ENCODE measurements at places on chromosomes 12 and 14.
A peak's percentile ranks its signal among the peaks of the same experiment; 100 is the strongest.

DNA sequence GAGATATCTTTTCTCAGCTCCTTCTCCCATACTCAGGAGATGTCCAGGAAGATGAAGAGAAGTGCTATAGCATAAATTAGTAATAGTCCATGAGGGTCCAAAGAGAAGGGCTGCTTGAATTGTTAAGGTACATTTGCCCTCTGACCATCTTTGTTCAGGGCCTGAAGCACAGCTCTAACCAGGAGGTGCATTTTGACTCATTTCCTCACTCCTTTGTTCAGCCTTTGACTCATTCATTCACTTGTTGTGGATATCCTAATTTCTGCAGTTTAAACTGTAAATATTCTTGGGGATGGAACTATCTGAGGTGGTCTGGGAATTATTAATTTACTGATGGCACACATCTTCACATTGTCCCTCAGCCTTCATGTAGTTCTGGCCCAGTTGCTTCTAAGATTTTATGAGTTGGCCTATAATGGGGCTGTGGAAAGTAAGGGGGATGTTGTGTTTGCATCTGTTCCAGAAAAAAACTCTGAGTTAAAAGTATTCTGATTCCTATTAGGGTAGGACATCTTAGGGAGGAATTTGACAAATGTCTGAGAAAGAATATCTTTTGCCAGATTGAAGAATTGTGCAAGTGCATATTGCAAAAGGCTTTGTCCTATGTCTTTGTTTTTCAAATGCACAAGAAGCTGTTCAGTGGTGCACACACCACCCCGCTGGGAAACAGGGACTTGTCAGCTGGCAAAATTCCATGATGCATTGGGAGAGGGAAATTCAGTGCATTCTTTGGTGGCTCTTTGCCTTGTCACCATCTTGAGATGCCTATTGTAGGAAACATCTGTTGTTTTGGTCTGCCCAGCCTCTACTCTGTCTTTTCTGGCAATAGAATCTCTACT lies 22.1 kb downstream of the SMOC1 start:
- DNase-seq, result no peak

- DNase-seq, result no peak
These were observed 20.4 kb downstream of the CLMN start for GRCh38 chr14:95299271-95299670.

- DNase-seq, result no peak
These were observed 1.8 kb downstream of the CPNE8 start for GRCh38 chr12:38903596-38903995.

DNA sequence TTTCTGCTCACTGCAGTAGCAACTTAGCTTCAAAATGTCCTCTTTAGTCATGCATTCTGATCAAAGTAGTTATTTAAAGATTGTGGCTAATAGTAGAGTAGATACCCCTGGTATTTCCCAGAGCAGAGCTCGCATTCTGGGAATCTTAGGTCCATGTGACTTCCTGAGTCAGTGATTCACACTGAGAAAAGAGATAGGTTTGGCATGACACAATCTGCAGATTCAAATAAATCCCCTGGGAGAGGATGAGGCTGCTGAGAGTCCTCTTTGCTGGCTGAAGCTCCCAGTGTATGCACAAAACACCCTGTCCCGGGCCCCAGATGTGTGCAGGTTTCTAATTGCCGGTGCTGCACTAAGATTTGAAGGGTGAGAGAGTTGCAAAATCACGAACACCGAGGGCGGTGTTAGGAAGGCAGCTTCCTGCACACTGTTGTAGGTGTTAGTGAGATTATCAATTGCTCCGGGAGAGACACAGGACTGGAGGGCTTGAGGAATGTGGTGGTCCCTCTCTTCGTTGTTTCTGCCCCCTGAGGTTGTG lies 233.2 kb downstream of the NRXN3 start:
- no peak for DNase-seq

GRCh38 chr12:113983777-113984448 lies 17.8 kb upstream of the RBM19 start:
- DNase-seq, result no peak

DNA sequence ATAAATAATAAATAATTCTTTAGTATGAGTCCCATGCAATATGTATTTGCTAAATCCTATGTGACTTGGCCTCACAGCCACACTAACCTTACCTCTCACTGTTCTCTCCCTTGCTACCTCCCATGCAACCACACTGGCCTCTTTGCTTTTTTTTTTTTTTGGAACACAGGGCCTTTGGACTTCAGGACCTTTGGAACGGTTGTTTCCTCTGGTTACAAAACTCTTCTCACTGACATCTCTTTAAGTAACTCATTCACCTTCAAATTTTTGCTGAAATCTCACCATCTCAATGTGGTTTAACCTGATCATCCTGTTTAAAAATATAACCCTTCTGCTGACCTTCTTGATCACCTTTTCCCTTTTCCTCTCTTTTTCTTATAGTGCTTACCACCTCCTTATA lies 194.0 kb downstream of the SSPN start:
- no peak for DNase-seq

DNA sequence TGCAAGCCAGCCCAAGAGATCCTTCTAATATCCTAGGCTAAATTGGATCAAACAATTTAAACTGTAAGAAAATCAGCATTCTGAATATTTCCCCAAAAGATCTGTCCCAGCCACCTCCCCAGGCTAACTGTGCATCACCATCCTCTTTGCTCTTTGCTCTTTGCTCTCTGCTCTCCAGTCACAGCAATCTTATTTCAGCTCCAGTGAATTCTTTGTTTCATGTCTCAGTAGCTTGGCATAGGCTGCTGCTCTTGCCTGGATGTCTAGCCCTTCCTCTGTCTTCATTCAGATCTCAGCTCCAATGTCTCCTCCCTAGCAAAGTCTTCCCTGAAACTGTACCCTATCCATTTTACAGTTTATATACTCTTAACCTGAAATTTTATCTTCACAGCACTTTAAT lies 399.8 kb upstream of the USP15 start:
- DNase-seq, result no peak

DNA sequence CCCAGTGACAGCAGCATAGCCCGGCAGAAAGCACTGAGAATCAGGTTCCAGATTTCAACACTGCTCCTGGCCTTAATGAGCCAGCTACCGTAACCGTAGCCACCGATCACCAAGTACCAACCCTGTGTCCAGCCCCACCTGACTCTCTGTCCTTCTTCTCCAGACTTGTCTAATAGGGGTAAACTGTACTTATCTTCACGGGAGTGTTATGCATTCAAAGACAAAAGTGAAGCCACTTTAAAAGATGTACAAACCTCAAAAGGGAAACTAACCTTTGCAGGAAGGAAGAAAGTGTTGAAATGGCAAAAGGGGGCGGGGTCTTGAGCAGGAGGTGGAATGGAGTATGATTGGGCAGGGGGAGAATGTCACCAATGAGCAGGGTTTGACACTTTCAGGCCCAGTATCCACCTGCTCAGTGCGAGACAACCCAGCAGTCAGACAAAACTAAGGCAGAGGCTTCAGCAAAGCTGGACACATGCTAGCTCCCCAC lies 226.1 kb downstream of the CHST11 start:
- peak; percentile 36 for DNase-seq

- peak; percentile 81 for DNase-seq
These were observed 16.5 kb downstream of the SELPLG start for GRCh38 chr12:108616941-108617858.

- DNase-seq, result no peak
These were observed 5.3 kb upstream of the HIF1A start for GRCh38 chr14:61690039-61690438.

- no peak for DNase-seq
These were observed 39.3 kb downstream of the RAB35 start for GRCh38 chr12:120077260-120077659.

GRCh38 chr14:56194042-56194441 lies 75.8 kb downstream of the PELI2 start:
- no peak for DNase-seq

GRCh38 chr14:77849711-77850110 lies 49.8 kb downstream of the ADCK1 start:
- no peak for DNase-seq

DNA sequence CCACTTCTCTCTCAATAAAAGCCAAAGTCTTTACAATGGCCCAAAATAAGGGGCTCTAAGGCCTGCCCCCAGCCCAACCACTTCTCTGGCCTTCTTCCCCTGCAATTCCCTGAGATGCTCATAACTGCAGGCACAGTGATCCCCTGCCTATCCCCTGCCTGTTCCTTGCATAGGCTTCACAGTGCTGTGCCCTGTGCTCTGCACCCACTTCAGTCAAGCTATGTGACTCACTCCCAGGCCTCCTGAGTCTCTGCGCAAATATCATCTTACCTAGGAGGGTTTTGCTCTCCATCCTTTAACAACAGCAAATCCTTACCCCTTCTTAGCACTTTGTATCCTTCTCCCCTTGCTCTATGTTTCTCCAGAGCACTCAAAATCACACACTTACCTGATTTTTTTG lies 242.2 kb downstream of the MSRB3 start:
- DNase-seq, result no peak

- no peak for DNase-seq
These were observed 11.4 kb downstream of the SLC7A8 start for GRCh38 chr14:23172096-23172495.

- DNase-seq, result no peak
These were observed 89.7 kb upstream of the DHRS4 start for GRCh38 chr14:23863836-23864235.

DNA sequence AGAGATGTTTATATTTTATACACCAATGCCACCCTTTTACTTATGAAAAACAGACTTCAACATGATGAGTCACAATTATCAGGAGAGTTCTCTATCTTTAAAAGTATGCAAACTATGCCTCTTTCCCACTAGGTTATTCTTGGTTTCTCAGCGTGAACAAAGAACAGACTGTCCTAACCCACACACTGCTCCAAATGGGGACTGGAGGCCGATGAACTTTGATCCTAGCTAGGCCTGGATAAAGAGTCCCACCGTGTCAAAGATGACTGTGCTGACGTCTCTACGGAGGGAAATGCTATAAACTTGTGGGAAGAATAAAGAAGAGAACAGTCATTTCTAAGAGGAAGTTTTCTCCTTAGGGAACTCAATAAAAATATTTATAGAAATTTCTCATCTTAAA lies 160.1 kb downstream of the EPS8 start:
- no peak for DNase-seq

DNA sequence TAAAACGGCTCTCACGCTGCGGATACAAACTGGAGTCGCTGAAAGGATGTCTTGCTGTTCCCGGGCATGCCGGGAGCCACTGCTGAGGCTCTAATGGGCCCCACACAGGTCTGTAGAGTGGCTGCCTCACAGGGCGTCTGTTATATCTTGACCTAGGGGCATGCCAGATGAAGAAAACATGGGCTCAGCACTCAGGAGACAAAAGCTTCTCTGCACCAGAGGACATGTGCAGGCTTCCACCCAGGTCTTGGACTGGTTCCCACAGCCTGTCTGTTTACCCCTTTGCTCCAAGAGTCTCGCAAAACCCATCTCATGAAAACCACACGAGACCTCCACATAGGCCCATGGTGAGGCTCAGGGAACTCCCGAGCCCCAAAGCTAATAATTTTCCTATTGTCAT lies 134.2 kb downstream of the RPS29 start:
- no peak for DNase-seq

GRCh38 chr12:114884575-114884974 lies 200.6 kb upstream of the TBX3 start:
- DNase-seq, result no peak

- no peak for DNase-seq
These were observed 68.9 kb upstream of the DLK1 start for GRCh38 chr14:100657780-100658179.

DNA sequence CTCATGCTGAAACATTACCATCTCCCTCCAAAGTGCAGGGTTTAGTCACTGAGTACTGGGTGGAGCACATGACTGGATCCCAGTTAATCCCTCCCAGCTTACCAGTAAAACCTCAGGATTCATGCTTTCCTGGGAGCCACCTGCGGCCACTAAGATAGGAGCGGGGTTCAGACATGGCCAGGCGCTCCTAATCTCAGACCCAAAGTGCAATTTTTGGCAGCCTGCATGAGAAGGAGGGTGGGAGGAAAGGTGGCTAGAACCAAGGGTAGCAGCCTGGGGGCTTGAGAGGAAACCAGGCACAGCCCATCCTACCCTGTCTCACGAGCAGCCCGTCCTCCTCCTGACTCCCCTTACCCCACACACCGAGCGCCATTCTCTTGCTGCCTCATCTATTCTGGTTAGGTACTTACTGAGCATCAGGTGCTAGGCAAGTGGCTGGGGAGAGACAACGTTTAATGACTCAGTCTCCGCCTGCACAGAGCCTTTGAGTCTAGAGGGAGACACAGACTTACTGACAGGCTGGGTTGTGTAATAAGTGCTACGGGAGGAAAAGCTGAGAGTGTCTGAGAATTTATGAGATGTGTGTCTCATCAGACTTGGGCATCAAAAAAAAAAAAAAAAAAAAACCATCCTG lies 9.9 kb downstream of the GPRC5A start:
- DNase-seq, result no peak

DNA sequence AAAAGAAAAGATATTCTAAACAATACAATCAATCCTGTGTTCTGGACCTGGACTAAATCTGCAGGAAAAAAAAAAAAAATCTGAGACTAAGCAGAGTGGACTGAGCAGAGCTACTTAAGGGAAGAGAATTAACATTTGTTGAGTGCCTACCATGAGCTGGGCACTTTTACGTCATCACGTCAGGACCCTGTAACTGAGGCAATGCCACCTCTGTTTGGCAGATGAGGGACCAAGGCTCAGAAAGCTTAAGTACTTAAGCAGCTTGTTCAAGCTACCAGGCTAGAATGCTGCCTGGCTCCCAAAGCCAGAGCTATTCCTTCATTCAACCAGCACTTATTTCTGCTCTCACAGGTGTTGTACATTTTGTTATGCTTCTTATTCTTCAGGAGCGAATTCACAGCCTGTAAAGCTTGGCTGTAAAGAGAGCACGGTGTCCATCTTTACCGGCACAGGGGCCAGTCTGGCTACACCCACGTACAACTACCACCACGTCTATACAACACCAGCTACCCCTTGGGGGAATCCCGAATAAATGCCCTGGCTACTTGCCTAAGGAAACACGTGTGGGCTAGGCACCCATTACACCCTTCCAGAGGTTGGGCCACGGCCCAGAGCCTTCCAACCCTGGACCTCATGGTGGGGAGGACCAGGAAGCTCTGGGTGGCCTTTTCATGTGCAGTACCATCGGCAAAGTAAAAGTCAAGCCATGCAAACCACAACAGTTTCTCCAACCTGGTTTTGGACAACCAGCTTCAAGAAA lies 27.0 kb downstream of the TMCC3 start:
- no peak for DNase-seq

DNA sequence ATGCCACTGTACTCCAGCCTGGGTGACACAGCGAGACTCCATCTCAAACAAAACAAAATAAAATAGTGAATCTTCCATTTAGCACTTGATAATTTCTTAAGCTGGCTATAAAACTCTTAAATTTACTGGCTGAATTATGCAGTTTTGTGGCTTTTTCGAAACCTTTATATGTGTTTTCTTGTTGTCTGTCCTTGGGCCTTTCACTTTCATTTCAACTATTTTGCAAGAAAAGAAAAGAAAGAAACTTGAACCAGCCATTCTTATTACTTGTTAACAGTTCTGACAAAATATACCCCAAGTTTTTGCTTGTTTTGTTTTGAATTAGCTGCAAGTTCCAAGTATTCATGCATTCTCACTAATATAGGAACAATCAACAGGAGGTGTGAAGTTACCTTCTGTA lies 42.8 kb downstream of the PRICKLE1 start:
- no peak for DNase-seq

GRCh38 chr14:24725311-24725710 lies 91.3 kb upstream of the GZMB start:
- no peak for DNase-seq
